ENCODE measurements at places on chromosomes 4 and X. TPM values are rescaled to one million over a fixed set of nuclear protein-coding genes. Genes with fewer than 3 reads are reported as not detected.

BTC gene
- total RNA-seq = not detected

DNA sequence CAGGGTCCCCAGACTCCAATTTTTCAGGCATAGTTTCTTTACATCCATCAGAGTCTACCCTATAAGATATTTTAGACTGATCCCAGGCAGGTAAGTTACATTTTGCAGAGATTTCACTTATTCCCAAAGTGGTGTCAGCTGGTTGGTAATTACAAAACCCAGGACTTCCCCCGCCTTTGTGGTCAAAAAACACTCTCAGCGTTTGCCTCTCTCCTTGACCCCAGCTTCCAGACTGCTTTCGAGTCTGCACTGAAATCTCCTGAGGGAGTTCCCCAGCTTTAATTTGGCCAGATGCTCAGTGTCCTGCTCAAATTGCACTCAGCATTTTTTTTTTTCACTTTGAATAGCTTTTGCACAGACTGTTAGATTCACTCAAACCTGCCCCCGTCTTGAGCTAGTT lies 11.2 kb upstream of the AMOT start:
- no peak for DNase-seq

- no peak for DNase-seq
Observed at GRCh38 chrX:69614886-69615285, 1.0 kb upstream of the EDA start.

CT45A1 gene
- total RNA-seq = not detected

- DNase-seq = no peak
Observed at GRCh38 chr4:48122756-48123155, 11.3 kb downstream of the TXK start.

DNA sequence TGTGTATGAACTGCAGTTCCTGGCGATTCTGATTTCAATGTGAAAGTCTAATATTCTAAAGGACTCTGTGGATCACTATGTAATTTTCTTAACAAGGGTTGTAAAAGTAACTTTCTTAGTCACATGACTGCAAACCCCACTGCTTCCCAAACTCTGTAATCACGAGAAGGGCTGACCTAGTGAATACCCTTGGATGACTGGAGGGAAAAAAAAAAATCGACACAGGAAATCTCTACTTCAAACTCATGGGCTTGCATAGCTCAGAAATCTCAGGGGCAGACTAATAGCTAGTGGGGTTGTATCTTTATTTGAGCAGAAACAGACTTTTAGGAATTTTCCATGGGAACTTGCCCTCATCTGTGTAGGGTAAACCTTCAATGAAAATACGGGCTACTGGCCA lies 4.8 kb upstream of the MXRA5 start:
- no peak for DNase-seq

AFF2 gene
- total RNA-seq = not detected

DNA sequence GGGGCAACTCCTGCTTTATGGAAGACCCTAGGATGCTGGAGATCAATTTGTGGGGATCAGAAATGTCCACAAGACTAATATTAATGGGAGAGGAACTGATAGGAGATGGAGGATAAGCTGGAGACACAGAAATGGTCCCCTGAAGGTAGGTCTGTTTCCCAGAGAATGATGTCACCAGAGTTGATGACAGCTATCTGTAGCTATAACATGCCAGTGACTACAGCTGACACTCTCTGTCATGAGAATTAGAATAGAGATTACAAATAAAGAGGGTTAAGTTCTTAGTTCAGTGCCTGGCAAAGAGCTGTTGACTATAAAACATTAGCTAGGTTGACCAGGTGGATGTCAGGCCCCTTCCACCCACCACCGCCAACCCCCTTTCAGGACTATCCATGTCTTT lies 9.3 kb downstream of the BST1 start:
- no peak for DNase-seq

GLRA3 gene
- not detected for total RNA-seq

DNA sequence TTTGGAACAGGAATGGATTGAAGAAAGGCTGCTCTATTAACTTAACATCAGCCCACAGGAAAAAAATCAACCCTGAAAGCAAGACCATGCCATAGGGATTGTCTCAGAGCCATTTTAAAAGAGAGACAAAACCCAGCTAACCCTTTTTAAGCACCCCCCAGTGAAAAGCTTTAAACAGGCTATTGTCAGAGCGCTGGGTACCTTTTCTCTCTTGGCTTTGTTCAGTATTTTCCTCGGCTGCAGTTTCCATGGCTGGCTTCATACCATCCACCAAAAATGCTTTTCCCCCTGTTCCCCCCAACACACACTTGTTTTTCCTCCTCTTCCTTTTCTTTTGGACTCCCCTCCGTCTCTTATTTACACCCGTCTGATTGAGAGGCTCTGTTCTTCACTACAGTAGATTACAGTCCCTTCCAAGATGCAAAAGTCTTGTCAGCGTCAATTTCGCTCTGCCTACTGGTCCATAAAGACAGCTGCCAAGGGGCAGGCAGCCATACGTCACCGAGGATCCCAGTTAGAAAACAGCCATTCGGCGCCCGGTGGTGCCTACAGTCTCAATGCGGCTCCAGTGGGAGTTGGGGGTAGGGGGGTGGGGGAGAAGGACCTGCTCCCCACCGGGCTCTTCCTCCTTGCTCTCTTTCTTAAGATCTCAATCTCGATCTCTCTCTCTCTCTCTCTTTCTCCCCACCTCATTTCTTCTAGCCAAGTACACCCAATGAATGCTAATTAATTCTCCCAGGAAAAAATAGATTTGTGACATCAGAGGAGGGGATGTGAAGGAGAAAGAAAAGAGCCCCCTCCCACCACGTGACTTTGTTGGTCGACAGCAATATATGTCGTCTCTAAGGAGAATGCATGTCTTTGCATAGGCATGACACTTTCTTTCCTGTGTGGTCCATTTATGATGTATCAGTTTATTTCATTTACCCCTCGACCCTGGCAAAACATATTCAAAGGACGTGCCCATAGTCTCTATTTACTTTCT lies at the start of gene GPM6B:
TSS of gene GPM6B (minus strand) at position 451 of the 985 bp plus-strand sequence. CDS start at position 262, 189 bp downstream.
- no peak for DNase-seq

Measured in HepG2 (cell line).